Fibroblast of mammary gland (primary cell): ENCODE measurements at places on chromosomes 4 and X.

DNA sequence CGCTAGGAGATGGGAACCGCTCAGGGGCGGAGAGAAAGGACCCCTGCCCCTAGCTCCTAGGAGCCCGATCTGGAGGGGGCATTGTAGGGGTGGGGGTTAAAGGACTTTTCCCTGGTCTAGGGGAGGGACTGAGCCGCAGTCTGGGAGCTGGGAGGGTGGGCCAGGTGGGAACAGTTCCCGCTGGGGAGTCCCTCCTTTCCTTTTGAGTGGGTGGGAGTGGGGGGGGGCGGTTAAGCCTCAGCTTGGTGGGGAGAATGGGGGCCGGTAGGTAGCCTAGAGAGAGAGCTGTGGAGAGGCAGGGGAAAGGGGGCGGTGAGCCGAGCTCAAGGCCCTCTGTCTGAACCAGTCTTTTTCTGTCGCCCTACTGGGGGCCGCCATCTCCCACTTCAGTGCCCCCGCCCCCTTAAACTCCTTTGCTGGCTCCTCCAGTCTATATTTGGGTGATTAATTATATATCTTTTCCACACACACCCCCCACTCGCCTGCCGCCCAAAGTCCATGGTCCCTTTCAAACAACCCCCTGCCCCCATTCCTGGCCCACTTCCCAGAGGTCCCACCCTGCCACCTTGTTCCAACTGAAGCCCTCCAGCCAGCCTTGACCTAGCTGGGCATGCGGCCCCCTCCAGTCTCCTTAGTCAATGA is 822 bp downstream of the ZNF275 start:
- DNase-seq, result no peak

DNA sequence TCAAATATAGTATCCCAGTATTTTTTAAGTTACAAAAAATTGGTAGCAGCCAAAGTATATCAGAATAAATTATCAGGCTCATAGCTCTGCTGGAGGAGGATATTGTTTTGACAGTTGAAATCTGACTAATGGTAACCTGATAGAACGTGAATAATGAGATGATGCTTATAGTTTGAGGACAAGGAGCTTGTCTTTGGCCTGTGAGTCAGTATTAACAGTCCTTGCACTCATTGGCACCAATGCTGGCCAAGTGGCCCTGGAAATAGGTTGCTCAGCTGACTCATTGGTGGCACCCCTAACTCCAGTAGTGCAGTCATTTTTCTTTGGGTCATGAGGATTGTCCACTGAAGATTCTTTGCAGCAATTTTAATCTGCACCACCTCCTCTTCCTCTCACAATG is 203.3 kb upstream of the JADE1 start:
- peak; percentile 89 for DNase-seq

- DNase-seq, result peak; percentile 64
Observed at GRCh38 chrX:68699960-68700746, 52.7 kb downstream of the STARD8 start.

- no peak for DNase-seq
Observed at GRCh38 chr4:95980877-95981360, 141.0 kb downstream of the PDHA2 start.

DNA sequence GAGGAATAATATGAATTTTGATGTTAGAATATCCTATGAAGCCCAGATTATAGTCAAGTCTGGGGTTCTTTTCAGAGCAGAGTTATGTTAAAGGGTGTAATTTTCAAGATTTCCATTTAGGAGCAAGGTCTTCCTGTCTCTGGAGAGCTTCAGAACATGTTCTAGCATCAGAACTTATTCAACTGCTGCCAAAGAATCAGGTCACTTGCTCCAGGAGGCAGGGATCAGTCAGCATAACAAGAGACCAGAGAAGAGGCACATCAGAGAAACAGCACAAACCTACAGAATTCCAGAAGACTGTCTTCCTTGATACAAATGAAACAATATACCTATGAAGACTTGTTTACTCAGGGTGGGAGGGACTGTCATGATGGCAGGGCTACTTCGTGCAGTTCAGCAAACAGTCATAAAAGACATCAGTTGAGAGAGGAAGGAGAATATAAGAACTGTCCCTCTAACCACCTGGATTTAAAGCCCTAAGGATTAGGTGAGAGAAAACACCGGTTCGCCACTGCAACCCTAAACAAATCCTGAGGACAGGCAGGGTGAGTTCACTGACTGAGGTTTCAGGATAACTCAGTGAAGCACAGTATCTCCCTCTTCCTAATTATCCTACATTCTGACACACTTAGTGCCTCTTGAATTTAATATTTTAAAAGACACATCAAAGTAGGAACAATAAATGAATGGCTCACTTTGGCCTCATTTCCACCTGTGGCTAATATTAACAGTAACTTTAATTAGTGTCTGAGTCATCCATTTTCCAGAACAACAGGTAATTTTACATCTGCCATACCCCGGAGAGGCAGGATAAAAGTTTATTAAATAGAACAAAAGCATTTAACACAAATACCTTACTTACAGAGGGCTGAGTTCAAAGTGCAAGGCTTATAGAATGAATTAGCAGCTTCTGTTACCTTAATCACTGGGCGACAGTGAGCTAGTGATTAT is 93.0 kb downstream of the HDAC8 start:
- no peak for DNase-seq

DNA sequence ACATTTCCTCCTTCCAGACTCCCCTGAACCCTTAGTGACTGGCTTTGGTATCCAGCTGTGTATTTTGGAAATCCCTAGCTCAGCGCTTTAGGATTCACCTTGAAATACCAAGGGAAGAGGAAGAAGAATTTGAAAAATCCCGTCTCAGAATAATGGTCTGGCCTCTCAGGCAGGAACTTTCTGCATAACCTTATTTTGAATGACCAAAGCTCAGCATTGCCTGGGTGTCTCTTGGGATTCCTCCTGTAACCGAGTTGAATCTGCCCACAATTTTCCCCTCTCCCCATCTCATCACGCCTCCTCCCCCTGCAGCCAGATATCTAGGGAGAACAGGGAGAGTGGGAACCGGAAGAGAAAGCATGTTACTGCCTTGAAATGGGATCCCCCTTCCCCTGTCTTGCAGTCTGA is 116.2 kb downstream of the SMIM20 start:
- DNase-seq, result no peak

- no peak for DNase-seq
Observed at GRCh38 chr4:147855571-147856009, 123.7 kb downstream of the ARHGAP10 start.

DNA sequence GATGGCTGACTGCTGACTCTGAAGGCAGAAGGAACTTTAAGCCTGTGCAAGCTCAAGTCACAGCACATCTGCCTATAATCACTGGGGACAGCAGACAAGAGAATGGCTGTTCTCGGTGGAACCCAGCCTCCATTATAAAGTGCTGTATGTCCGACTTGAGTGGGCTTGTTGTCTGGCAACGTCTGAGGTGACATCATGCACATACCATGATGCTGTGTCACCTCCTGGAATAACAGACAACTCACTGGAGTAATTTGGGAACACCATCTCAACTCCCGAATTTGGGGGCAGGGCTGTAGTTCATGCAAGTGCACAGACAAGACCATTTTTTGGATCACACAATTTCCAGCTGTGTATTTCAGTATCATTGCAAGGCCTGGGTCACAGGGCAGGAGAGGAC is 59.8 kb upstream of the GPM6B start:
- DNase-seq, result peak; percentile 93

- DNase-seq, result no peak
Observed at GRCh38 chr4:182914357-182914756, 2.8 kb downstream of the DCTD start.

DNA sequence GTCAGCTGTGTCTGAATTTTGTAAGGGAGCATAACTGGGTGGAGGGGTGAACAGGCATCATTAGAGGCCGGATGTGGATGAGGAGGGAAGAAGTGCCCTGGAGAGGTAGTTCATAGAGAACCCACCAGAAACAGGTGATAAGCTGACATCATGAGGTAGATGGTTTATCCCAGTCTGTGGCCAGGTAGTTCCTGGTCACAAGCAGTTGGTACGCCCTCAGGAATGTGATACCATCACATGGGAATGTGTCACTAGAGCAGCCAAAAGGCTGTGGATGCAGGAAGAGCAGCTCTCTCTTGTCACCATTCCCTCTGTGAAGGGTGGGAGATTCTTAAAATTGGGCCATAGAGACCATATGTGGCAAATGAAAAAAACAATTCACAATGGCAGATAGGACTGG is 21.9 kb downstream of the MSN start:
- DNase-seq, result no peak

GRCh38 chrX:66553973-66554372 is 84.9 kb downstream of the EDA2R start:
- DNase-seq, result no peak

DNA sequence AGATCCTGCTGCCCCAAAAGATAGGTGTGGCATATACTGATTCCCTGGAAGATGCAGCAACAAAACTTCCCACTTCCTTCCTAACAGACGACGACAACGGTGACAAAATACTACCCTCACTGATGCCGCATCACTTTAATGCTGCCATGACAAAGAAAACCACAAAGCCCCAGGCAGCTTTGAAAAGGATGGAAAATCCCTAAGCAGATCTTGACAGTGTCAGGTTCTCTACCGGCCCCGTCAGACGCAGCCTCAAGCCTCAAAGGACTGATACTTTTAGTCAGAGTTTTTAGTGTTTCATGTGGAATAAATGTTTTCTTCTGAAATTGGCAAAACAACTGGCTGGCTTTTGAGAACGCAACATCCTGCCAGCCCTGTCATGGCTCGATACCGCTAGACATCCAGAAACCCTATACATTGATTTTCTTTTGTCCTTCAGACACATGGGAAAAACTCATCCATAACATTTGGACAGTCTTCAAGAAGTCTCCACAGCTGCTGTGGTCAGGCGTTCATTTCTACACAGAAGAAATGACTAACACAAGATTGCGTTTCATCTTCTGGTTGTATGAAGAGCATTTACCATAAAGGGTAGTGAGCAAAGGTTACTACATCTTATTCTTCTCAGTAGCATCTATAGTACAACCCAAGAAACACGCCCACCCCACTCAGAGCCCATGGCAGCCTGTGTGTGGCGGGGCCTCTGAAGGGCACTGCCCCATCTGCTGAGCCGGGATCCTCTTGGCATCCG is 60.1 kb downstream of the GATB start:
- no peak for DNase-seq

- DNase-seq, result peak; percentile 8
Observed at GRCh38 chr4:84583876-84584380, 1.0 kb downstream of the CDS1 start.

GRCh38 chrX:118257781-118258180 is 88.1 kb upstream of the WDR44 start:
- no peak for DNase-seq

DNA sequence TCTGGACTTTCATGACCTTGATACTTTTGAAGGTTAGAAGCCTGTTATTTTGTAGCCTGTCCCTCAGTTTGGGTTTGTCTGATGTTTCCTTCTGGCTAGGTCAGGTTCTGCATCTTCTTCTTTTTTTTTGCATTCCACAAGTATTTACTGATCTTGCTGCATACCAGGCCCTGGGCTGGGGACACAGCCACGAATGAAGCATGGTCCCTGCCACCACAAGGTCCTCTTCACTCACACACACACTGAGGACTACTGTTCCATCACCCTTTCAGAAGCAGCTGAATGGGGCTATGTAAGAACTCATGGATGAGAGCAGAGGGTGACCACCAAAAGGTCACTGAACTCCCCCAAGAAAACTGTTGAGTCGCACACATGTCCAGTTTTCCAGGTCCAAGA is 39.2 kb downstream of the USP11 start:
- no peak for DNase-seq

DNA sequence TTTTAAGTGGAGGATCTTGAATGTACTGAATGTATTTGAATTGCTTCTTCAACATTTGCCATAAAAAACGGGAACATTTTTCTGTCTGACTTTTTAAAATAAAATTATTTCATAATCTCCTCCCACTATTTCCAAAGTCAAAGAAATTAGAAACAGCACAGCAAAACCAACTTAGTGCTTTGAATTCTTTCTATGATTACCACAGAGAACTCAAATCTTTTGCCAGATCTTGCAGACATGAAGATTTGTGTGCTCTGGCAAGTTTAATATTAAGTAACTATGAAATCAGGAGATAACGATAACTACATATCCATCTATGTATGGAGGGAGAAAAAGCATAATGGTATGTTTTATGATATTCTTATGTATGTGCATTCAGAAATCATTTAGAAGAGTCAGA is 982.2 kb downstream of the PCDH7 start:
- no peak for DNase-seq

- no peak for DNase-seq
Observed at GRCh38 chrX:10197279-10198210, 40.8 kb downstream of the CLCN4 start.

- DNase-seq, result no peak
Observed at GRCh38 chrX:113514906-113515305, 674.3 kb upstream of the AMOT start.

- DNase-seq, result peak; percentile 8
Observed at GRCh38 chrX:10098270-10098713, 58.5 kb upstream of the CLCN4 start.

DNA sequence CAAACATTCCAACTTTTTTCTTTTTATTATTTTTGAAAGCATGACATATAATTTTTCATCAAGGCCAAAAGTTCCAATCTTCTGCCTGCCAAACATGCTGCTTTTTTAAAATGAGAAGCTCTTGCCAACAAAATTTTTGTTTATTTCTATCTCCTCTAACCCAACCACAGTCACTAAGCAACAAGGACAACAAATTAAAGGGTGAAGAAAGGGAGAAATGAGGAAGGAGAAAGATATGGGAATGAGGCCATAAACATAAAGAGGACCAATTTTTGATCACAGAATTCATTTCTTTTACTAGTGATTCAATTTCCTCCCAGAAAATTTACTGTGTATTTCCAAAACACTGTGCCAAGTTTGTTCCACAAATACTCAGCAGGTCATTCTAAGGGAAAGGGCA is 537.0 kb upstream of the DIAPH2 start:
- no peak for DNase-seq

GRCh38 chr4:106291678-106292077 is 24.3 kb downstream of the TBCK start:
- no peak for DNase-seq

- no peak for DNase-seq
Observed at GRCh38 chrX:149010013-149010852, 494.9 kb downstream of the IDS start.

GRCh38 chr4:136992032-136992431 is 540.3 kb downstream of the PCDH18 start:
- DNase-seq, result no peak
